ENCODE measurements at places on chromosomes 5 and 9.

- no peak for DNase-seq
These were observed 743.9 kb upstream of the SEMA6A start for GRCh38 chr5:117318528-117318927.

DNA sequence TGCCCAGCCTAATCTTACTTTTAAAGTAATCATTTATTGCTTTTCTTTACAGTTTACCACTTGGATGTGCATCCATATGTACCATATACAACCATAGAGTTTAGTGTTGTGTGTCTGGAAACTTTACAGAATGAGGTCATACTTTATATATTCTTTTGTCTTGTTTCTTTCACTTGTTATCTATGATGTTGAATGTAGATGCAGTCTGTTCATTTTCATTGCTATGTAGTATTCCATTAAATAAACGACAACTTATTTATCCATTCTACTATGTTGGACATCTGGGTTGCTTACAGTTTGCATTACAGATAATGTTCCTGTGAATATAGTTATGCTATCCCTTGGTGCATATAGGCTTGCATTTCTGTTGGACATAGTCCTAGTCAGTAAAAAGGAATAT lies 21.3 kb upstream of the SMIM15 start:
- DNase-seq, result no peak

GRCh38 chr5:168364151-168364661 lies 72.8 kb downstream of the WWC1 start:
- no peak for DNase-seq

GRCh38 chr5:10301266-10301665 lies 6.4 kb downstream of the CMBL start:
- DNase-seq, result no peak

DNA sequence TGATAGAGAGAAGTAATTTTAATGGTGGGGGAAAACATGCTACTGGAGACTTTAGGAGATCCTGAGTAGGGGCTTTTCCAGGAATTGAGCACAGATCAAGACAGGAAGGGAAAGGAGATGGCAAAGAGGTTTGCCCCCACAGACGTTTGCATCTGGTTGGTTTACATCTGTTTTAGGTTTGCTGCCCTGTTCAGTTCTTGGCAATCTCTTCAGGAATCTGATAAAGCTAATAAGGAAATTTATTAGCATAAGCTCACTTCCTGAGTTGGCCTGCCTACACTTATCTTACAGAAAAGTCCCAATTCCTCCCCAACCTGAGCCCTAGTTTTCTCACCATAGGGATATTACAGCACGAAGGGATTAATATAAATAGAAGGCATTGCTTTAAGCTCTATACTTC lies 3.4 kb upstream of the CFAP95 start:
- DNase-seq, result no peak

GRCh38 chr9:128365525-128365924 lies 5.6 kb upstream of the URM1 start:
- DNase-seq, result no peak

DNA sequence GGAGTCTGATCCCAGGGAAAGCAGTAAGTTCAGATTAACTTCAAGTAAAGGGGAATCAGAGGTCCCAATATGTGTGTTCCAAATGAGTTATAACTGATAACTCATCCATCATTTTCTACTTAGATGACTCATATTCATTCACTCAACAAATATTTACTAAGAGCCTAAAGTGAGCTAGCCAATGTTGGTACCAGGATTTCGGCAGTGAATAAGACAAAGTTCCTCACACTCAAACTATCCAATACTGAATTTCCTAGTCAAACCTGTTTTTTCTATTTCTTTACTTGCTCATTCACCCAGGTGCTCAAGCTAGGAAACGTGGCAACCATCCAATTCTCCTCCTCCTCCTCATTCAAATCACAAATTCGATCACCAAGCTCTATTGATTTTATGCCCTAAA lies 25.8 kb downstream of the FBXW2 start:
- DNase-seq, result no peak

DNA sequence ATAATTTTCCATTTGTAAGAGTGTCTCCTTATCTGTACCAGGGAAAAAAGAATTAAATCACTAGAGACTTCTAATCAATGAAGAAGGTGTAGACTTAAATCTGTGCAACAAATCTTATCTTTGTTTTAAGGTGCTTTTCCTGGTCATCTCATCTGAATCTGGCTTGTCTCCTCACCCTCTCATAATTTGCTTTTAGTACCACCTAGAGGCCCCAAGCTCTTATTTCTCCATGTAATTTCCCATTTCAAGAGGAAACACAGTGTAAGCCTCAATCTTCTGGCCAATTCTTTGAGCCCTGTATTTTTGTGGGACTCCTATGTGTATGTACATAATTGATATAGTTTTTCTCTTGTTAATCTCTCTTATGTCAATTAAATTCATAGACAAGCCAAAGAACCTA lies 1975.3 kb upstream of the CDH6 start:
- DNase-seq, result no peak

- no peak for DNase-seq
These were observed 3.7 kb upstream of the PCDH1 start for GRCh38 chr5:141881886-141882285.

- no peak for DNase-seq
These were observed 23.1 kb upstream of the AKNA start for GRCh38 chr9:114410910-114411309.

DNA sequence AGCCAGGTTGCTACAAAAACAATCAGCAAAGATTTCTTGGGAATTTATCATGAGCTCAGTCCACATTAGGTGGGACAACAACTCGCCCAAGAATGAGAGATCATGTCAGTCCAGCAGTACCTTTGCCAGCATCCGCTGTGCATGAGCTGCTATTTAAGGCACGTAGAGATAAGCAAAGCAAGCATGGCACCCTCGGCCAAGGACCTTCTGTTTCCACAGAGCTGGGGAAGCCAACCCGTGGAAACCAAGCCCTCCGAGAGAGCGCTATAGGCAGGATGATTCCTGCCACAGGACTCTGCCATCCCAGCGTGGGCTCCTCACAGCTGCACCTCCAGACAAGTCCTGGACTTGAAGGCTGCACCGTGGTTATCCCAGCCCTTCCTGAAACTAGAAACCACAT lies 189.5 kb upstream of the PPP1R26 start:
- DNase-seq, result no peak

- no peak for DNase-seq
These were observed 4.0 kb upstream of the CLPTM1L start for GRCh38 chr5:1348986-1349245.

DNA sequence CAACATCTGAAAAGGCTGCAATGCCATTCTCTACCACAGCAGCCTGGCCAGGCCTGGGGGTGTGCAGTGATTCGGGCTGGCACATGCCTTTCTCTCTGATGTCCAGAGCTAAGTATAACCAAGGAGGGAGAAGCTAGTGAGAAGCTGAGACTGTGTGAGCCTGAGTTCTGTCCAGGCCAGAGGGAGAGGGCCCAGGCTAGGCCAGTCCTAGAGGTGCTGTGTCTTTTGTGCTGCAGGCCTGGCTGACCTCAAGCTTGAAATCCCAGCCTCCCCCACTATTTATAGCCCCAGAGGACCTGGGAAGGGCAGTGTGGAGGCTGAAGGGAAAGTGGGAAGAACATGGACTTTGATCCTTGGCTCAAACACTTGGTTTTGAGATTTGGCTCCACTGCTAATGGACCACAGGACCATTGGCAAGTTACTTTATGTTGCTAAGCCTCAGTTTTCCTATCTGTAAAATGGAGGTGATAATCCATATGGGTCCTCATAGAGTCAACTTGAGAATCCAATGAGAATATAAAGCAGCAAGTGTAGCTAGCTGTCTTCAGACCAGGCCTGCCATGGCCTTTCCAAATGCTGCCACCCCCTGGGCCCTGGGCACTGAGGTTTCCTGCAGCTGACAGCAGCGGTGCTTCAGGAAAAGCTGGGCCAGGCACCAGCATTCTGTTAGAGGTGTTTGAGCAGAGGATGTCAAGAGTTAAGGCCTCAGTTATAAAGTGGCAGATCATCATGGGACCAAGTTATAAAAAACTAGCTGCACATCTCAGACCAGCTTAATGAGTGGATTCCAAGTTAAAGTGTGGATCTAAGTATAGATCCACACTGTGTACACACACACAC lies 21.1 kb downstream of the BNIP1 start:
- no peak for DNase-seq

DNA sequence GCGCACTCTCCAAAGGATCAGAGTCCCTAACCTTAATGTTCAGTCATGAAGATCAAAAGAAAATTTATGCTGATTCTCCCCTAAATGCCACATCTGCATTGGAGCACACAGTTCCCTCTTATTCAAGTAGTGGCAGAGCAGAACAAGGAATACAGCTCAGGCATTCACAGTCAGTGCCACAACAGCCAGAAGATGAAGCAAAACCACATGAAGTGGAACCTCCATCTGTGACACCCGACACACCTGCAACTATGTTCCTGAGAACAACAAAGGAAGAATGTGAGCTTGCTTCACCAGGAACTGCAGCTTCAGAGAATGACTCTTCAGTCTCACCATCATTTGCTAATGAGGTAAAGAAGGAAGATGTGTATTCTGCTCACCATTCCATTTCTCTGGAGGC lies 40.0 kb downstream of the CMYA5 start:
- DNase-seq, result no peak

Data from NCI-H524 treated with DMSO at 0.1 percent for 48 hours (cell line).